HCT116 (cell line): ENCODE measurements at places on chromosomes 6 and 20. TPM values are rescaled to one million over a fixed set of nuclear protein-coding genes. Genes with fewer than 3 reads are reported as not detected.

- DNase-seq, result no peak
These were observed 685.5 kb upstream of the FLRT3 start for GRCh38 chr20:15022921-15023320.

The PHACTR2 gene
- total RNA-seq, result 27.6 TPM

- DNase-seq, result no peak
These were observed 142.8 kb upstream of the PTPRK start for GRCh38 chr6:128663238-128663637.

The KCNQ5 gene
- total RNA-seq, result not detected

DNA sequence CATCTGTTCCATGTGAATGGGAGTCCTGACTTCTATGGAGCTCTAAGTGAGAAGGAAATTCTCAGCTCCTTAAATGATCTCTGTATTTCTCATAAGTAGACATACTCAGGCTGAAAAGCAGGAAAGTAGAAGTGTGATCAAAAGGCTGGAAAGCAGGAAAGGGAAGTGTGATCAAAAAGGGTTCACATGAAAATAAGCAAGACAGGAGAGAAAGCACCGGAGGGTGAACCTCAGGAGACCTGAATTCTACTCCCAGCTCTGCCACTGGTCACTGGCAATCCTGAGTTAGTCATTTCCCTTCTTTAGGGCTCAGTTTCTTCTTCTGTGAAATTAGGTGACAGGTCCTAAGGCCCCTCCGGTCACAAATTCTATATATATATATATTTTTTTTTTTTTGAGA lies 55.5 kb upstream of the TRERF1 start:
- no peak for DNase-seq

GRCh38 chr6:160519133-160519532 lies 144.9 kb downstream of the LPA start:
- no peak for DNase-seq

The ECT2L gene
- total RNA-seq, result not detected

The LINC00237 gene
- total RNA-seq, result not detected

DNA sequence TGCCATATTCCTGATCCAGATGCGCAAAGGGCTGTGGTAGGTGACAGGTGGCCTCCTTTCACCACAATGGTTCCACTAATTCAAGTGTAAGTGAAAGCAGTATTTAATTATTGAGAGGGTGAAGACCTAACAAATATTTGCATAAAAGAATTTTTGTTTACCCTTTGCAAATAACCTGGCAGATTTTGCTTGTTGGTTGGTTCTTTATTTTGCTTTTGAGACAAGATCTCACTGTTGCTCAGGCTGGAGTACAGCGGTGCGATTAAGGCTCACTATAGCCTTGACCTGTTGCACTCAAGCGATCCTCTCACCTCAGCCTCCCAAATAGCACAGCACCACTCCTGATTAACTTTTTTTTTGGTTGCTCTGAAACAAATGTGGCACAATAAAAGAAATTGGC lies 49.2 kb downstream of the PCNA start:
- no peak for DNase-seq

DNA sequence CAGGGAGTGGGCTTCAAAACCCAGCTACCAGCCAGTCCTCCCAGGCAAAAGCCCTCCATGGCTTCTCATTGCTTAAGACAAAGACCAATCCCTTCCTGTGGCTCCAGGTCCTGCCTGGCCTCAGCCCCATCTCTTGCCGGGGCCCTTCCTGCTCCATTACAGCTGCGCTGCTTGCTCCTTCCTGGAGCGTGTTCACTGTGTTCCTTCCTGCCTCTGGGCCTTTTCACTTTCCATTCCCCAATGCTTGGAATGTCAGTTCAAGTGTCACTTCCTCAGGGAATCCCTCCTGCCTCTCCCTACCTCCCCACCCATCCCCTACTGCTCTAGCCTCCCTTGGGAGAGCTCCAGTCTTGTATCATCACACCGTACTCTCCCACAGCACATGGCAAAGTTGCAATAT lies 11.1 kb upstream of the ITPR3 start:
- DNase-seq, result no peak

The SLC17A3 gene
- not detected for total RNA-seq
